ENCODE measurements at places on chromosomes 6 and 20.
A peak's percentile ranks its signal among the peaks of the same experiment; 100 is the strongest.

DNA sequence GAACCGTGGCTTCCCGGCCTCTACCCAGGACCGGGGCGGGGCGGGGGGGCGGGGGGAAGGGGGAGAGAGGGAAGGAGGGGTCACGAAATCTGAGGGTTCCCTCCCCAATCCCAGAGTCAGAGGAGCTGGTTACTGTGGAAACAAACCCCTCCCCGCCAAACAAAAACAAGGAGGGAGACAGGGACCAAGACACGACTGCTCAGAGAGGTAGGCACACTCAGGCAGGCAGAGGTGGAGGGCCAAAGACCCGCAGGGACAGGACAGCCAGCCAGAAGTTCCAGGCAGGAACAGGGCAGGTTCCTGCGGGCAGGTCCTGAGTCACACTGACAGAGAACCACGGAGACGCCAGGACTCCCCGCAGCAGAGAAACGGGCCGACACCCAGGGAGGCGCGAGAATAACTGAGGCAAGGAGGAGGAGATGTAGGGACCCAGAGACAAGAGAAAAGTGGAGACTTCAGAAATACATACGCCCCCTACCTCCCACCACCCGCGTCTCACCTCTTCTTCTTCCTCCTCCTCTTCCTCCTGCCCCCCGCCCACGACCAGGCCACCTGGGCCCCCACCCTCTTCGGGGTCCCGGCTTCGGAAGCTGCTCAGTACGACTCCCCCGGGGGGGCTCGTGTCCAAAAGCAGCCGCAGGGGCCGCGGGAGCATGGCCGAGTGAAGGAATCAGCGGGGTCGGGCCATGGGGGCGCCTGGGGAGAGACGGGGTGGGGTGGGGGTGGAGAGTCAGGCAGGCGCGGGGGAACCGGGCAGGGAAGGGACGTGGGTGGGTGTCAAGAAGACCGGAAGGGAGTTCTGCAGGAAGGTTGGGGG lies 578 bp downstream of the RGL2 start:
- peak; percentile 92 for DNase-seq

DNA sequence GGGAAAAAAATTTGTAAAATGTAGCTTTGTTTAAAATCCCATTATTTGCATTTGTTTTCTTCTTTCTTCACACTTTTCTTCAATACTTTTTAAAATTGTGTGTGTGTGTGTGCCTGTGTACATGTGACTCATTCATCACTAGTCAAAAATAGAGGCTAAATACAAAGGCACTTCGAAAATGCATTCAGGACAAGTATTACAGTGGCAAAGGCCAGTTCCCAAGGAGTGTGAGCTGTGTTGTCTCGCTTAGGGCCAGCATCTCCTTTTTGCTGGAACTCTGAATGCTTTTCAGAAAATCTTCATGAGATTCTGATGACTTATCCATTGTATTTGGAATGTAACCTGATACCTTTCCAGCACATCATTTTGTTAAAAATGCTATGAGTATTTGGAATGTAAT lies 288.5 kb upstream of the CNR1 start:
- DNase-seq: no peak

DNA sequence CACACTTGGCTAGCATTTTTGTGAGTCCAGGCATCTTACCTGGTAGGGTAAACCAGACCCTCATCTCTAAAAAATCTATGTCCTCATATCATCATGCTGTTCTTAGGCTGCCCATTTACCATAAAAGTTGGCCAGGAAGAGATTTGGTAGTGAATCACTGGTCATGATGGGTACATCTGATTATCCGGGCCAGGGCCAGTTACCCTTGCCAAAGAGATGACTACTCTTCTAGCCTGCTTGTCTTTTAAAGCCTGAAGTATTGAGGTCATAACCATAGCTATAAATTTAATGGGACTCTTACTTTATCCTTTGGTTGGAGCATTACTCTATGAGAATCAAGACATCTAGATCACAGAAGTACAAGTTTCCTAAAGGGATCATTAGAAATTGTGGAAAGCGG lies 276.8 kb downstream of the TENT5A start:
- no peak for DNase-seq

- DNase-seq: no peak
These were observed 263.5 kb downstream of the TFAP2A start for GRCh38 chr6:10151144-10151915.

- no peak for DNase-seq
These were observed 87.2 kb upstream of the ADTRP start for GRCh38 chr6:11865680-11866300.

DNA sequence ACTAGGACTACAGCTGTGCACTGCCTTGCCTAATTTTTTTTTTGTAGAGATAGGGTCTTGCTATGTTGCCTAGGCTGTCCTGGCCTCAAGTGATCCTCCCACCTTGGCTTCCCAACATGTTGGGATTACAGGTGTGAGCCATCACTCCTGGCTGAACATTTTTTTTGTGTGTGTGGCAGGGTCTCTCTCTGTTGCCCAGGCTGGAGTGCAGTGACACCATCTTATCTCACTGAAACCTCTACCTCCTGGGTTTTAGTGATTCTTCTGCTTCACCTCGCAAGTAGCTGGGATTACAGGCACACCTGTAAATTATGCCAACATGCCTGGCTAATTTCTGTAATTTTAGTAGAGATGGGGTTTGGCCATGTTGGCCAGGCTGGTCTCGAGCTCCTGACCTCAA lies 25.3 kb downstream of the PANK2 start:
- no peak for DNase-seq

GRCh38 chr6:119713903-119714302 lies 364.3 kb upstream of the MAN1A1 start:
- no peak for DNase-seq

GRCh38 chr20:18727032-18727508 lies 86.5 kb upstream of the SCP2D1 start:
- no peak for DNase-seq

GRCh38 chr6:55643861-55644260 lies 64.9 kb upstream of the HMGCLL1 start:
- no peak for DNase-seq

DNA sequence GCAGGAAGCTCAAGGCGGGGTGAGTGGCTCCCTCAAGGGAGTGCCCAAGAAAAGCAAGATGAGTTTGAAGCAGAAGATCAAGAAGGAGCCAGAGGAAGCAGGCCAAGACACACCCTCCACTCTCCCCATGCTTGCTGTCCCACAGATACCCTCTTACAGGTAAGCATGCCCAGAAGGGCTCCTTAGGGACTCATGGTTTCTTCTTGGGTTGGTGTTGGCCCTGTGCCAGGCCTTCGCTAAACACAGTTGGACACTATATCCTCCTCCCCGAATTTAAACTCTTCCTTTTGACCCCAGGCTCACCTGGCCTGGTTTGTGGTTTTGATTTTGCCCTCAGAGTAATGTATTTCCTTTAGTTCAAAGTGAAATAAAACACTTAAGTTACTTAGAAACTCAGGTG lies 5.1 kb downstream of the BRPF3 start:
- DNase-seq: no peak

DNA sequence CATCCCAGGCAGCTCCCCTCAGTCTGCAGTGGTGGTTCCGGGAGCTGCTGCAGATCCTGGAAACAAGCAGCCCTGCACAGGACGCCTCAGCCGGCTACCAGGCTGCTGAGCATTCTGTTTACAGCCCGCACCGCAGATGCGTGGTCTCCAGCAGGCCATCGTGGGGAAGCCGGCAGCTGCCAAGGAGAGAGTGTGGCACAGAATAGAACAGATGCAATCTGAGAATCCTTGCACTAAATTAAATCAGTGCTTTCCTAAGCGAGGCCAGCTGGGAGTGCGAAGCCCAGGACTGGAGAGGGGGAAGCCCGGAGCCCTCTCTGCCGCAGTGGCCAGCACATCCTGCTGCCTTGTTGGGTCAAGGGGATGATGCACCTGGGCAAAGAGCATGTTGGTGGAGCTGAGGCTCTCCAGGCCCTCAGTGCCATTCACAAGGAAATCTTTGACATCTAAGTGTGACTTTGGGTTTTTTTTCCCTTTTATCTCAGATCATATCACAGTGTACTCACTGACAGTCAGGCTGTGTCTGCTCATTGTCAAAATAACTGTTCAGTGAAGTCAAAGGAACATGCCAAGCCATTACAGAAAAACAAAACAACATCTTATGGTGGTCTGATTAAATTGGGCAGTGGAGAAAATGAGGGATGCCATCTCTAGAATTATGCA lies 118.1 kb downstream of the SYNDIG1 start:
- DNase-seq: no peak

DNA sequence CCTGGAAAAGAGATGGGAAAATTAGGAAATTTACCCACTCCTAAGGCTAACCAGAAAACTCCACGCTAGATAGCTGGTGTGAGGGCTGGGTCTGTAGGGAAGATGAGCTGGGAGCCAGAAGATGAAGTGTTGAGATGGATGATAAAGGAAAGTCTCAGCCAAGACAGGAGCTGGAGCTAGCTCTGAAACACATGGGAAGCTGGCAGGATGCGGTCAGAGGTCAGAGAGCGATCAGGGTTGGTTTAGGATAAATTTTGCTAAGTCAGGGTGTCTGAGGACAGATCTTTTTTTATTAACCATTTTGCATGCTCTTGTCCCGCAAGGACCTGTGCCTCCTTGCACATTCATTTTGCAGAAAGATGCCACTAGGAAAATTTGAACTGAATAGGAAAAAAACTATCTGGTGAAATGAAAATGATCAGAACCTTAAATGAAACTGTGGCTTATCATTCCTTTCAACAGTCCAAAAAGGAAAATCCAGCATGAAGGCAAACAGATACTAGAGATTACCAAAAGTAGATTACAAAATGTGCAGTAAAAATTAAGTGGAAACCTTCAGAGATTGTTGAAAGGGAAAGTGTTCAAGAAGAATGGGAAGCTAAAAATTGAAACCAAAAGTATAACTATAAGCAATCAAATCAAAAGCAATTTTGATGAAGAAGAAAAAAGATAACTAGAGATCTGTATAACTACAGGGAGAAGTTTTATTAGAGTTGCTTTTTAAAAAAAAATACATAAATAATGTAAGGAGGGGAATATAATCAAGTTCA lies 10.7 kb upstream of the EDN1 start:
- no peak for DNase-seq

- DNase-seq: no peak
These were observed 98.2 kb upstream of the NFATC2 start for GRCh38 chr20:51640743-51641142.

DNA sequence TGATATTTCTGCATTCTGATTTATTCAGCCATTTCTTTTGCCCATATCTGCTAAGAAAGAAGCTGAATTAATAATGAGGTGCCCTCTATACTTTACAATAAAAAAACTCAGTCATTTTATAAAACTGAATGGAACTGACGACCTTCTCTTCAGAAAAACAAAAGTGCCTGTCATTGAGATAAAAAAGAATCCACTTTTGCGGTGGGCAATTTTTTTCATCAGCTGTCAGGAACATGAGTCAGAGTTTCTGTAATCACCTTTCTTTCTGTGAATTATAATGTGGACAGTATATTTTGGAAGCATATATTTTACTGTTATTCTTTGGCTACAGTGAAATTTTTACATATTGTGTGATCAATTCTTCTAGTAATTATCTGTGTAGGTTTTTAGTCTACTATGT lies 33.4 kb downstream of the IL20RA start:
- no peak for DNase-seq

DNA sequence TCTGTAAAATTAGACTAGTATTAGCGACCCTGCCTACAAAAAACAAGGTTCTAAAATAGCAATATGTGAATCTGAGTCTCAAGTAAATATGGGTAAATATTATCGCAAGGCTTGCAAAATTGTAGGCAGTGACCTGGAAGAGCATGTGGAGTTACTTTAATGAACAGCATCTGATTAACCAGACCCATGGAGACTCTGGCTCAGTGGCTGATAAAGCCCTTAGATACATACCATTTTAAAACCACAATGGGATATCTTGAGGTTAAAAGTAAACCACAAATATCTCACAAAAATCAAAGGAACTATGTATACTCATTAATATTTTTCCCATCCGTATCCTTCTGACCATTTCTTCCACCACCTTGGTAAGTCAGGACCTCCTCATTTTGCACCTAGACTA lies 187.0 kb downstream of the MTFR2 start:
- no peak for DNase-seq

DNA sequence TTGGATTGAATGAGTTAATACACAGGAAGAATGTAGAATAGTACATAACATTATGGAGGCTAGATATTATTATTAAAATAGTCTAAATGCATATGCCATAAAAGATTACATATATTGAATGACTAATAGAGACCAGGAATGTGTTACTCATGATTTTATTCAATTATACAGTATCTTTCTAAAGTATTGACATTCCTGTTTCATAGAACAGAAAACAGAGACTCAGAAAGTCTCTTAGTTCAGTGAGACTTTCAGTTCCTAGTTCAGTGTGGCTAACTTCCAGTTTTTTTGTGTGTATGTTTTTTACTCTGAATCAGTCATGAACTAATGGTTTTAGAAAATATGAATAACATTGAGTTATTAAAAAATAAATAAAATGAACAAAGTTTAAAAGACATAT lies 34.6 kb upstream of the TMEM244 start:
- no peak for DNase-seq

GRCh38 chr6:90538278-90539046 lies 48.4 kb downstream of the MAP3K7 start:
- no peak for DNase-seq

- DNase-seq: no peak
These were observed 58.2 kb downstream of the LINC00237 start for GRCh38 chr20:21047981-21048380.

DNA sequence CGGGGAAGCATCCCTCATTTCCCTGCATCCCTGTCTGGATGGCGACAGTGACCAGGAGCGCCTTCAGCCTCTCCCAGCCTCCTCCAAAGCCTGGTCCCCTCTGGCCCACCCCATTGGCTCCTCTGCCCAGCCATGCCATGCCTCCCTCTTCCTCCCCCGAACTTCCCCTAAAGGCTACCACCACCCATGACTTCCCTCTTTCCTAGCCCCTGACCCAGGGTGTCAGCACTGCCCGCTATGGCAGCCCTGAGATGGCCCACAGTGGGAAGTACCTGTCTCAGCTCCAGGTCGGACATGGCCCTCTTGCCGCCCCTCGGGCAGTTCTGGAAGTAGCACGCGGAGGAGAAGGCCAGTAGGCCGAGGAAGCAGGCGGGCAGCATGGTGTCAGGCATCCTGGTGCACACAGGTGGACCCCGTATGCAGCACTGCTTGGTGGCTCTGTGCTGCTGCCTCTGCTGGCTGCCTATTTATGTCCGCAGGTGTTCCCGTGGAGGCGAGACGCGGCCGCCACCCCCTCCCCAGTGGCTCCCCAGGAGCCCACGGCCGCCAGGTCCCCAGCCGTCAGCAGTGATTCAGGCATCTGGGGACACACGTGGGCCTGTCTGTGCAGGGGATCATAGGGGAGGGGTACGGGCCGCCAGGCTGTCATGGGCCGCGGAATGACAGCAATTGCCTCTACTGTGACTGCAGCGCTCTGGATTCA lies at the start of gene AVP:
AVP (minus strand) TSS at position 442 of the 703 bp plus-strand sequence; CDS start at position 392, 50 bp downstream.
- no peak for DNase-seq

- DNase-seq: no peak
These were observed 710 bp upstream of the ZNF343 start for GRCh38 chr20:2509468-2509781.

- DNase-seq: peak; percentile 34
These were observed 16.6 kb downstream of the DNAAF9 start for GRCh38 chr20:3390759-3391425.

DNA sequence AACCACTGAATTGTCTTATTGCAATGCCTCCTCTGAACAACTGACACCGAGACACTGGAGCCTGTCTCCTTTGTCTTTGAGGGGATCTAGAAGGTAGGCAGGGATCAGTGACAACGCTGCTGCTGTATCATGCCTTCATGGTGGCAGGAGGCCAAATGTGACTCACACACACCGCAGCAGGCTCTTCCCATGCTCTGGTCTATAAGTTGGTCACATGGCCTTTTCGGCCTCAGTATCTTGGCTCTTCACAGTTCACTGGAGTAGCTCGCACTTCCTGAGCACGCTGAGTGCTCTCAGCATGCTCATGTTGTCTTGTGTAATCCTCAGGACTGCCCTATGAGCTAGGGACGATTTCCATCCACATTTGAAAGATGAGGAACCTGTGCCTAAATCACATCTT lies 167.4 kb upstream of the PCSK2 start:
- no peak for DNase-seq
